ENCODE measurements at places on chromosomes 12 and 14.

DNA sequence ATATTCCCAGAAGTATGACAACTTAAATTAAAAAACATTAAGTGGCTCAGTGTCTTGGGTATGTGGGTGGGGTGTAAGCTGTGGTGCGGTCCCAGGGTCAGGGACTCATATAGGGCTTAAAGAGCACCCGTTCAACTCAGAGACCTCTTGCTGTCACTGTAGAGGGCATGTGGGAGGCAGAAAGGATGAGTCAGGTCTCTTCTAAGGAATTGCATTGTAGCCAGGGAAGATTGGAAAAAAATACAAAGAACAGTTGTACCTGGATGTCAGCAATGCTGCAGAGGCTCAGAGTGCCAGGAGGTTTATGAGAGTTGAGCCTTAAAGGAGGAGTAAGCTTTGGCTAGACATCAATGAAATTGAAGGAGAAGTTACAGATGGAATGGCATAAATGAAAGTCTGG is 104.1 kb downstream of the MYRFL start:
- DNase-seq: no peak

DNA sequence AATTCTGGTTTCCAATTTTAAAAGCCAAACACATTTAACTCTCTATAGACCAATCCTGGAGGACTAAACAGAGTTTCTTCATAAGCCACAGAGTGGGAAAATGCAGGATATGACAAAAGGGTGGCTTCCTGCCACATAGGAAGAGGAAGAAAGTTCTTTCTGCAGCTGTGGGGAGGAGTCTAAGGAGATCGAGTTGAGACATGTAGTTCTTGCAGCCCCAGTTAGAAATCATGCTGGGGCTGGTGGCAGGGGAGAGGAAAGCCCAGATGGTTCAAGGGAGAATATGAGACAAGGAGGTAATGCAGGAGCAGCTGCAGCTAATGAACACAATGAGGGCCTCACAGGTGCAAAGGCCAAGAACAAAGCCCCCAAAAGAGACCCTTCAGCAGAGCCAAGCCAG is 85.0 kb upstream of the ARID2 start:
- DNase-seq: no peak

GRCh38 chr12:108853426-108853825 is 4.0 kb downstream of the SSH1 start:
- DNase-seq: no peak

DNA sequence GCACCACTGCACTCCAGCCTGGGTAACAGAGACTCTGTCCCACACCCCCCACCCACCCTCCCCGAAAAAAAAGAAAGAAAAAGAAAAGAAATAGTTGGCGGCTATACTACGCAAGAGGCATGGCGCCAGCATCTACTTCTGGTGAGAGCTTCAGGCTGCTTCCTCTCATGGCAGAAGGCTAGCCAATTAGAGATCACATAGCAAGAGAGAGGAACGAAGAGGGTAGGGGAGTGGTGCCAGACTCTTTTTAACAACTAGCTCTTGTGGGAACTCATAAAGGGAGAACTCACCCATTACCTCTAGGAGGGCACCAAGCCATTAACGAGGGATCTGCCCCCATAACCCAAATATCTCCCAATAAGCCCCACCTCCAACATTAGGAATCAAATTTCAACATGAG is 6.2 kb downstream of the DENND5B start:
- DNase-seq: no peak

DNA sequence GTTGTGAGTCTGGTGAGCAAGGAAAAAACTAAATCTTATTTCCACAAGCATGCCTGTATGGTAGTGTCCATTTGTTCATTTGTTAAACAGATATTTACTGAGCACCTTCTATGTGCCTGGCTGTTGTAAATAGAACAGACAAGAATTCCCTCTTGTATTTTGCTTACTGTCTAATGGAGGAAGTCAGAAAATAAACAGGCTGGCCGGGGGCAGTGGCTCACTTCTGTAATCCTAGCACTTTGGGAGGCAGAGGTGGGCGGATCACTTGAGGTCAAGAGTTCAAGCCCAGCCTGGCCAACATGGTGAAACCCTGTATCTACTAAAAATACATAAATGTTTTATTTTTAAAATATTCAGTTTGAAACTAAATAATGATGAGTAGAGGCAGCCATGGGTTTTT is 79.3 kb downstream of the GTF2A1 start:
- no peak for DNase-seq

GRCh38 chr12:119245904-119246494 is 67.3 kb downstream of the HSPB8 start:
- DNase-seq: no peak

DNA sequence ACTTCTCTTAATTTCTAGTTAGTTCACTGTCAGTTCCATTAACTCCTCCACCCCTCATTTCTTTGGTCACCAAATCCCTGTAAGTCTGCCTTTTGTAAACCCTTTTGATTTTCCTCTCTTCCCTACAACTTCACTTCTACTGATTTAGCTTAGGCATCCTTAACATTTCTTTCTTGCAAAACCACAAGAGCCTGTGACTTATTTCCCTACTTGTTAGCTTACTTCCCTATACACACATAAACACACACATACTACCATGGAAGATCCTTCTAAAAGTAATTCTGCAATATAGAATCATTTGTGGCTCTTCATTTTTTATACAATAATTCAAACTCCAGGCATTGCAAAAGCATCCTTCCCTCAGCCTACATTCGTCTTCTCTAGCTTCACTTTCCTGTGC is 494.3 kb upstream of the USP15 start:
- no peak for DNase-seq

GRCh38 chr14:60189923-60190840 is 25.0 kb upstream of the DHRS7 start:
- DNase-seq: no peak

GRCh38 chr12:25197608-25198007 is 2.6 kb downstream of the ETFRF1 start:
- DNase-seq: no peak

DNA sequence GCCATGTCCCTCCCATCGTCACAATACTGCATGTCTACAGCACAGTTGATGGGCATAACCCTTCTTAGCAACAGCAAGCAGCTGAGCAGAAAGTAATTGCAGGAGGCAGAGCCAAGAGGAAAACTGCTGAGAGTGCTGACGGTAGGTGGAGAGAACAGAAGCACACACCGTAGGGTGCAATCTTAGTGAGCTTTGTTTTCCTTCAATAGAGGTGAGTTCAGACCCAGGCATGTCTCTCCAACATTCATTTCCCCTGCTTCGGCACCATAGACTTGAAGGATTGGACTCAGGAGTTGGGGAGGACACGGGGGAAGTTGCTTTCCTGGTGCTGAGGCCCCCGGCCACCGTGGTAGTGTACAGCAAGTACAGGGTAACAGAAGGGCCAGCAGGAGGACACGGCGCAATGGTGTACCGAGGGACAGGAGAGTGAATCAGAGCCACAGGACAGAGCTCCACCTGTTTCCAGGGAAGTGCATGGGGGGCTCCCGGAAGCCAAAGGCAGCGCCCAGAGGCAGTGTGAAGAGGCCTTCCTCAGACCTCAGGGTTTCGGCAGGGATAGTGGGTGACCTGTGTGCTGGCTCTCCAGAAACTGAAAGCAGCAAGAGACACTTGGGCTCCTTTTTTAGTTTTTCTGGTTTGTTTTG is 36.3 kb upstream of the SINHCAF start:
- DNase-seq: no peak
